ENCODE measurements at places on chromosomes 1 and 21.

DNA sequence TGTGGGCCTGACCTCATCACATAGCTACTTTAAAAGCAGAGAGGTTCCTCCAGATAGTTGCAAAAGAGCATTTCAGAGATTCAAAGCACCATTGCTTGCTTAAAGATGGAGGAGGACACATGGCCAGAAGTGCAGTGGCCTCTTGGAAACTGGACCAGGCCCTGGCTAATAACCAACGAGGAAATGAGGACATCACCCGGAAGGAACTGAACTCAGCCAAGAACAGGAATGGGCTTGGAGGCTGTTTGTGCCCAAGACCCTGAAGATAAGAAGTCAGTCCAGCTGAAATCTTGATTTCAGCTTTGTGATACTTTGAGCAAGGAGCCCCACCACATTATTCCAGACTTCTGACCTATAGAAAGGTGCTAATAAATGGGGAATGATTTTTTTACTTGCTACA is 437.0 kb downstream of the PTPRC start:
- no peak for DNase-seq

- no peak for DNase-seq
Observed at GRCh38 chr1:156149374-156150332, 3.7 kb upstream of the SEMA4A start.

- DNase-seq, result no peak
Observed at GRCh38 chr1:19799230-19800075, at the start of gene TMCO4. TMCO4 (minus strand) TSS chr1:19799916; CDS start chr1:19780758, 19,158 bp downstream.

DNA sequence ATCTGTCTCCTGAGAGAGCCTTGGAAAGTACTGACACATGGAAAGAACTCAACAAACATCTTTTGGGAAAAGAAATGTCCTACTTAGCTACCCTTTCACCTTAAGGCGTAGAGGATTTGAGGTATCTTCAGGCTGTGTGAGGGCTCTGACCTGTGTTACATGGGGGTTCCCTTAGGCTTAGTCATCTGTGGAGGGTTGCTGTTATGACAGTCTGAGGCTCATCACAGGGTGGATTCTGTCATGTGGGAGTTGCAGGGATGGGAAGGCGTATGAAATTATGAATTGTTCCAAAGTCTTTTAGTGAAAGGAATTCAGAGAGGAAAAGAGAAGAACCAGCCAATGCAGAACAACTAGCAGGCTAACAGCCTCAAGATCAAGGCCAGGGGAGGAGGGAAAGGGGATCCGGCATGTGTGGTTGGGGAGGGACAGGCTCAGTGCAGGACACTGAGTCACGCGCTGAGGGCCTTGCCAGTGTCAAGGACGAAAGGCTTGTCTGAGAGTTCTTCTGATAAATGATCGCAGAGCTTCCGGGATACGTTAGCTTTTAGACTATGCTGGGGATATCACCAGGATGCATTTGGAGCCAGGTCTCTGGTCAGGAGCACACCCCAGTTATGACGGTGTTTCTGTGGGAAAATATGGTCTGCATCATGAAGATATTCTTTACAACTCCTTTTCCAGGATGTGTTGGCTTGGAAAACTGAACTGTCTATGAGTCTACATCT is 24.6 kb upstream of the PLA2G2C start:
- DNase-seq, result no peak

- no peak for DNase-seq
Observed at GRCh38 chr1:96090134-96090533, 631.5 kb upstream of the PTBP2 start.

All from occipital lobe (tissue), 3 donors.